ENCODE measurements at places on chromosomes 3 and 15. TPM values are rescaled to one million over a fixed set of nuclear protein-coding genes. Genes with fewer than 3 reads are reported as not detected.

The CPNE9 gene
- total RNA-seq, result not detected

The TRH gene
- total RNA-seq, result not detected

The REC114 gene
- not detected for total RNA-seq

The PP2D1 gene
- total RNA-seq, result not detected

The VILL gene
- total RNA-seq, result 4.9 TPM

The LRTM1 gene
- total RNA-seq, result not detected
